ENCODE measurements at places on chromosomes 2 and 18.

- DNase-seq, result no peak
Observed at GRCh38 chr18:65753520-65753919, 2.7 kb downstream of the CDH7 start.

GRCh38 chr2:231218366-231218765, 19.9 kb downstream of the ARMC9 start:
- no peak for DNase-seq

- no peak for DNase-seq
Observed at GRCh38 chr2:233030-233429, 30.8 kb downstream of the SH3YL1 start.

- no peak for DNase-seq
Observed at GRCh38 chr2:40824278-40824677, 372.4 kb upstream of the SLC8A1 start.

DNA sequence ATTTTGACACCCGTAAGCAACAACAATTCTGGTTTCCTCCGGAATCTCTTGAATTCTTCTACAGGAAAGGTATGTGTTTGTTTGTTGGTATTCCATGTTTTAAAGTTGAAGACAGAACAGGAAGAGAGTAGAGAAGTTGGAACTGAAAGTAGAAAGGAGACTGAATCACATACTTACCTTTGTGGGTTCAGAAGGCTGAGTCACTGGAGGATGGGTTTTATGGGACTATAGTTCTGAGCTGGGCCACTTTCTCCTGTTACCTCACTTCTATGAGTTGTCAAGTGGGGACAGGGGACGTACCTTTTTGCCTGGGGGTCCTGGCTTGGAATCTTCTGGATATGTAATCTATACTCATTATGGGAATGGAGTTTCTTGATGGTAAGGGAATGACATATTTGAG, 40.9 kb downstream of the KDM3A start:
- no peak for DNase-seq

GRCh38 chr2:157164370-157164769, 93.1 kb upstream of the GALNT5 start:
- no peak for DNase-seq

- no peak for DNase-seq
Observed at GRCh38 chr2:38900726-38901125, 11.1 kb downstream of the ARHGEF33 start.

DNA sequence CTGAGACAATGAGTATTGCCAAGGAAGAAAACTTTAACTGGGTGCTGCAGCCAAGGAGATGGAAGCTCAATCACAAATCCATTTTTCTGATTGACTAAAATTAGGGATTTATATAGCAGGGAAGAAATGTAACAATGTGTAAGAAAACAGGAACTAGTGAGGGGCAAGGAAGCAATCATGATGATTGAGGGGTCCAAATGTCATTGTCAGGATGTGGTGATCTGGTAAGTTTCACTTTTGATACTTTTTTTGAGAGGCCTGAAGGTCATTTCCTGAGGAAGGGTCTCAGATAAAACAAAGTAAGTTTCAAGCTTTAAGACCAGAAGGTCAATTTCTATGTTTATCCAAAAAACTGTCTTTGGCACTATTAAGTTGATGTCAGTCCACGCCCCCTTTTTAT, 12.0 kb upstream of the GCC2 start:
- no peak for DNase-seq

GRCh38 chr2:23803264-23803964, 123.5 kb downstream of the ATAD2B start:
- no peak for DNase-seq

GRCh38 chr2:227890495-227891079, 19.2 kb downstream of the DAW1 start:
- DNase-seq, result no peak

DNA sequence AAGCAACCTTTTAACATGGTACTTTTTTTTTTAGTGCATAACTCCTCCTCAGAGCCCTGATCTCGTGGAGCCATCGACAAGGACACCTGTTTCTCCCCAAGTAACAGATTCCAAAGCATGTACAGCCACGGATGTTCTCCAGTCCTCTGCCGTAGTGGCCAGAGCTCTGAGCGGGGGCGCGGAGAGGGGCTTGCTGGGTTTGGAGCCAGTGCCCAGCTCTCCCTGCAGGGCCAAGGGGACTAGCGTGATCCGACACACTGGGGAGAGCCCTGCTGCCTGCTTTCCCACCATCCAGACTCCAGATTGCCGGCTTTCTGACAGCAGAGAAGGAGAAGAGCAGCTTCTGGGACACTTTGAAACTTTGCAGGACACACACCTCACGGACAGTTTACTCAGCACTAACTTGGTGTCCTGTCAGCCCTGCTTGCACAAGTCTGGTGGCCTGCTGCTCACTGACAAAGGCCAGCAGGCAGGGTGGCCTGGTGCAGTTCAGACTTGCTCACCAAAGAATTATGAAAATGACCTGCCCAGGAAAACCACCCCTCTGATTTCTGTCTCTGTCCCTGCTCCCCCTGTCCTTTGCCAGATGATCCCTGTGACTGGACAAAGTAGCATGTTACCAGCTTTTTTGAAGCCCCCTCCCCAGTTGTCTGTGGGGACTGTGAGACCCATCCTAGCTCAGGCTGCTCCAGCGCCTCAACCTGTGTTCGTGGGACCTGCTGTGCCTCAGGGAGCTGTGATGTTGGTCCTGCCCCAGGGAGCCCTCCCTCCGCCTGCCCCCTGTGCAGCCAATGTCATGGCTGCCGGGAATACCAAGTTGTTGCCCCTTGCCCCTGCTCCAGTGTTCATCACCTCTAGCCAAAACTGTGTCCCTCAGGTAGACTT, 4.5 kb downstream of the KLF11 start:
- no peak for DNase-seq

DNA sequence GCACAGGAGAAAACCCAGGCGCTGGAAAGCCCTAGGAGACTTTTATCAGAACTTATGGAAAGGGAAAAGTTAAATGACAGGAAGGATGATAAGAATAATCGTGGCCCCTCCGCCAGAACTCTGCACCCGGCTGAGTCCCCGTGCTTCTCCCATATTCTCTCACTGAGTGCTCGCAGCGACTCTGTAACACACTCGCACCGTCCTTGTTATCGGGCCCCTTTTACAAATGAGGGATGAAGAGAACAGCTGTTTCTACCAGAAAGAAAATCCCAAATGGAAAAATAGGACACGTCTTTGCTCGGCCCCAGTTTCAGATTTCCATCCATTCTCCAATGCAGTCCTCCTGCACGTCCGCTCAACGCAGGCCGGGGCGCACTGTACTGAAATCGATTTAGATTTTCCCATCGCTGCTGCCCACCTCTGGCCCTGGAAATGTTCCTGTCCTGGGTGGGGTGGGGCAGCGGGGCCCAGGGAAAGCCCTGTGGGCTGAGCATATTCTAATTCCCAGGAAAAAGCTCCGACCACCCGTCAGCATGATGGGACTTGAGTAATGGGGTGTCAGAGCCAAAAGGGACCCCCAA, 66.4 kb downstream of the KCNF1 start:
- no peak for DNase-seq

DNA sequence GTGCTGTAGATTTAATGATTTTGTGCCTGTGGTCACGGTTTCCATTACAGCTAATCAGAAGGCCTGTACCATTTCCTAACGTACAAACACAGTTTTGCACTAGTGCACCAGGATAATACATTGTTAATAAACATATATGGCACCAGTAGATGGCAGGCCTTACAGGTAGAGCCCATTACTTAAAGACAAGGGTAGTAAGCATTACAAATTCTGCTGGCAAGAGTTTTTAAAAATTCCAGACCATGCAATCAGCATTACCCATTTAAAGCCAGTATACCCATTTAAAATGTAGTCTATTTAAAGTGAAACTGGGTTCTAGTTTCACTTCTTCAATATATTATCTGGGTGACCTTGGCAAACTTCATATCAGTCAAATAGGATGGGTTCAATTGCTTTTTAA, 224.2 kb downstream of the NUP35 start:
- DNase-seq, result no peak
